ENCODE measurements at places on chromosomes 12 and 14.
A peak's percentile ranks its signal among the peaks of the same experiment; 100 is the strongest.

DNA sequence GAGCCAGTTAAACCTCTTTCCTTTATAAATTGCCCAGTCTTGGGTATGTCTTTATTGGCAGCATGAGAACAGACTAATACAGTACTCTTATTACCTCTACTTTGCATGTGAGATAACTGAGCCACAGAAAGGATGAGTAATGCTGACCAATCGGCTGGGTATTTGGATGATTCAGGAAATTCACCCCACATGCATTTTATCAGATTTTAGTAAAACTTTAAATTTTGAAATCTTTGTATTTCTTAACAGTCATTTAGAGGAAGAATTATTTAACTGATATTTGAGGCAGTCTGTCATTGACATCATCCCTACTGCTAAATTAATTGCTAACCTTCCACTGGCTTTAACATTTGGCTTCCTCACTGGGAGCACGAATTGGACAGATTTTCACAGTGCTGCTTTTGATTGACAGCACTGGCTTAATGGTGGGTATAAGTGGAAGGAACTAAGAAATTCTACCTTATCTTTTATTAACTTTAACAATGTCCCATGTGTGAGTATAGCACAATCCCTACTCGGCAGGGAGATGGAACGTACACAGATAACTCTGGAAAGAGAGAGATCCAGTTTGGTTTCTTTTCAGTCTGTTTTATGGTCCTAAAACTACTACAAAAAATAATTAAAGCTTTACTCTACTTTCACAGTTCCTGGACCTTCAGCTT is 261.0 kb downstream of the DACT1 start:
- peak; percentile 85 for DNase-seq

DNA sequence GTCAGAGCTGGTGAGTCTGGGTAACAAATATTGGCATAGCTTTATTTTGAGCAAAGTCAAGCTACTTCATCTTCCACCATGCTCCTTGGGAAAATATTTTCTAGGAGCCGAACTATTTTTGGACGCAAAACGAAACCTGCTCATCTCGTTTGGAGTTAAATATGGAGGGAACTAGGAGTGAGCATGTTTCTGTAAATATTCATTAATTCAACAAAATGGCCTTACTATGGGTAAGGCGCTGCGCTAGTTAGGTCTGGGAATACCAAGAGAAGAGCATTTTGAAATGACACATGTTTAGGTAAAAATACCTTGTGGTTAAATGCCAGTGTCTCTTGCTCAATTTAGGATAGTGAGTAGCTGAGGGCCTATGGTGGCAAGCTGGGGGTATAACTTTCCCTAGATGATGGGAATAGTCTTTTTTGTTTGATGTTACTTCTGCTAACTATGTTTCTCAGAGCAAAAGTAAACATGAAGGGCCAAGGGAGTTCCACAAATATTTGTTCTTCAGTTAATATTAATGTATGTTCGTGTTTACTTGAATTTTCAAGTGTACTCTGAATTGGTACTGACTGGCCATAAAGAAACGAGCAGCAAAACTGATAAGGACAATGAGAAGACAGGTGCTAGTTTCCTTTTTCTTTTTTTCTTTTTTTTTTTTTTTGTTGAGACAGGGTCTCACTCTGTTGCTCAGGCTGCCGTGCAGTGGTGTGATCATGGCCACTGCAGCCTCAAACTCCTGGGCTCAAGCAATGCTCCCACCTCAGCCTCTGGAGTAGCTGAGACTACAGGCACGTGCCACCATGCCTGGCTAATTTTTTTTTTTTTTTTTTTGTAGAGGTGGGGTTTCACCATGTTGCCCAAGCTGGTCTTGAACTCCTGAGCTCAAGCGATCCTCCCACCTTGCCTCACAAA is 77.7 kb downstream of the MAP1LC3B2 start:
- no peak for DNase-seq

DNA sequence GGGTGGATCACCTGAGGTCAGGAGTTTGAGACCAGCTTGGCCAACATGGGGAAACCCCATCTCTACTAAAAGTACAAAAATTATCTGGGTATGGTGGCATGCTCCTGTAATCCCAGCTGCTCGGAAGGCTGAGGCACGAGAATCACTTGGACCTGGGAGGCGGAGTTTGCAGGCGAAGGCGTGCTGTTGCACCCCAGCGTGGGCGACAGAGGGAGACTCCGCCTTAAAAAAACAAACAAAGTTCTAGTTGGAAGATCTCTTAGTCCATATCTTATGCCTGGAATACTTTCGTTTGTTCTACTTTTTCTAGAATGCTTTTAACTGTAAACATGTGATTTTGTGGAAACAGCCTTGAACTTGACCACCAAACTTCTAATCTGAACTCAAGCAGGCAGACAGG is 38.7 kb downstream of the PPHLN1 start:
- no peak for DNase-seq

GRCh38 chr12:116675339-116676107 is 62.3 kb downstream of the SPRING1 start:
- no peak for DNase-seq

DNA sequence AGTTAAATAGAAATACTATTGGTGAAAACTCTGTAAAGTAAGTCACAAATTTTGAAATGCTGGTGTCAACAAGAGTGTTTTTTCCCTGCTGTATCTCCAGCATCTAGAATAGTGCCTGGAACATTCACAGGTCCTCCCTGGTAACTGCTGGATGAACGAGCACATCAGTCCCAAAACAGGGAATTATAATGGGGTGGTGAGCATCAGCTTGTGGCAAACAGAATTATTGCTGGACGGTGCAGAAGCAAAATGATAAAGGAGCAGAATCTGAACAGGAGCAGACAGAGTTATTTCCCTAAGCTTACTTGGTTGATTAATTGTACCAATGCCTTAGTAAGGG is 129.9 kb downstream of the GRIP1 start:
- DNase-seq, result no peak

DNA sequence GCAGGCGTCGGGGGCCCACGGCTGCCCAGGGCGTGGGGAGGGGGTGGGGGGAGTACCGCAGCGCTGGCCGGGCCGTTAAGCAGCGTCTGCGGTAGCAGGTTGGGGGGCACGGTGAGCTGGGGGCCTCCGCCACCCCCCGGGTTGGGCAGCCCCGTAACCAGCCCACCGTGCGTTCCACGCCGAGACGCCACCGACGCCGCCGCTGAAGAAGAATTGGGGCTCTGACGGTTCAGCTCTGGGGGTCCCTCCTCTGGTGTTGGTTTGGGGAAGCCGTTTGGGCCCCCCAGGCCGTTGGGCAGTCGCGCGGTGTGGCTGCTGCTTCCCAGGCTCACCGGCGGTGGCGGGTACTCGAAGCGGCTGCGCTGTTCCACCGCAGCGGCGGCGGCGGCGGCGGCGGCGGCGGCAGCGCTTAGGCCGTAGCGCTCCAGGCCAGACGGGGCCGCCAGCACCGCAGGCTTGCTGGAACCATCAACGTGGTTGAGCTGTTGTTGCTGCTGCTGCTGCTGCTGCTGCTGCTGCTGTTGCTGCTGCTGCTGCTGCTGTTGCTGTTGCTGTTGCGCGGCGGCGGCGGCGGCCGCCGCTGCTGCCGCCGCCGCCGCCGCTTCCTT is 1.5 kb downstream of the IRF2BPL start:
- DNase-seq, result no peak

DNA sequence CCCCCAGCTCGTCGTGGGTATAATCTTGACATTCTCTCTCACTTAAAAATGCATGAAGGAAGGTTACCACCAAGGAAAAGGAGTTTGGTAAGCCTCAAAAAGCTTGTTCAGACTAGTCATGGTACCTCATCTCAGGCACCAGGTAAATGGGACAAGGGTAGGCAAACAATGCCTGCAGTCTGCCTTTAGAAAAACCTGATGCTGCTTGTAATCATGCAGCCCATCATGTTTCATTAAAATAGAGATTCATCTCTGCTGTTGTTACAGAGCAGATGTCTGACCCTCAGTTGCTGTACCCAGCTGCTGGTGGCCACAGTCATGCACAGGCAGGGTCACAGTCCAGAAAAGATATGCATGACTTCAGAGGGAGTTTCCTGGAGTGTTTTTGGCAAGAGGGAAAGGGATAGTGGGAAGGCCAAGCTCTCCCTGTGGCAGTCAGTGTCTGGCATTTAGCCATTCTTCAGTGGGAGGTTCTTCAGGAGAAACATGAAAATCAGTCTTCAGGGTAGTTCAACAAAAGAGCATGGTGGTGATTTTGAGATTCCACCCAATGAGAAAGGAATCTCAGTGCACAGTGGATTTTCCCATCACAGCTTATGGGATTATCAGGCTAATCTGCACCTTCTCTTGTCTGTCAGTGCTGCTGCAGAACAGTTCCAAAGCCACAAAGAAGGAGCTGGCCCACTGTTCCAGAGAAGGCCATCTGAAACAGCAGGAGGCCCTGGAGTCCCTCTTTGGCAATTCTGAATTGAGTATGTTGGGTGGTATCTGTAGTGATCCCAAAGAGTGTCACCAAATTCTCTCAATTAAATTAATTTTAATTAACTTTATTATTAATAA is 202.7 kb upstream of the FRMD6 start:
- DNase-seq, result peak; percentile 63

DNA sequence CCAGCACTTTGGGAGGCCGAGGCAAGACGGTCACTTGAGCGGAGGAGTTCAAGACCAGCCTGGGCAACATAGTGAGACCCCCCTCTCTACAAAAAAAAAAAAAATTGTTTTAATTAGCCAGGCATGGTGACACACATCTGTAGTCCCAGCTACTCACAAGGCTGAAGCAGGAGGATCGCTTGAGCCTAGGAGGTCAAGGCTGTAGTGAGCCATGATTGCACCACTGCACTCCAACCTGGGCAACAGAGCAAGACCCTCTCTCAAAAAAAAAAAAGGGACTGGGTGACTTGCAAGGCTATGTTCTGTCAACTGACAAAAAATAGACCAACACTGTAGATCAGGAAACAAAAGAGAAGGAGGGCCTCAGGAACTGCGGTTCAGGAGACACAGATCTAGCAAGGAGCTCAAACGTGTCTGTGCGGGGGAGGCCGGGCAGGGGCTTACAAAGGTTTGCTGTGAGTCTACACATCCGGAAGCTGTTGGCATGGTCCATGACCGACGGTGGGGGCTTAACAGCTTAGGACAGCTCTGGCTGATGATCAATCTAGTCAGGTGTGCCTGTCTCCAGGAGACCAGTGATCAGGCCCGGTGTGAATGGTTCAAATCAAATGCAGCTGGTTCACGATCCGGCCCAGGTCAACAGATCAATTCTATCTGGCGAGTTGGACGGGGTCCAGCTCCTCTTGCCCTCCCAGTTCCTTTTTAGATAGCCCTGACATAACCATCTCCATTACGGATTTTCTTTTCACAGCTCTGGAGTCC is 31.7 kb upstream of the INF2 start:
- DNase-seq, result no peak

DNA sequence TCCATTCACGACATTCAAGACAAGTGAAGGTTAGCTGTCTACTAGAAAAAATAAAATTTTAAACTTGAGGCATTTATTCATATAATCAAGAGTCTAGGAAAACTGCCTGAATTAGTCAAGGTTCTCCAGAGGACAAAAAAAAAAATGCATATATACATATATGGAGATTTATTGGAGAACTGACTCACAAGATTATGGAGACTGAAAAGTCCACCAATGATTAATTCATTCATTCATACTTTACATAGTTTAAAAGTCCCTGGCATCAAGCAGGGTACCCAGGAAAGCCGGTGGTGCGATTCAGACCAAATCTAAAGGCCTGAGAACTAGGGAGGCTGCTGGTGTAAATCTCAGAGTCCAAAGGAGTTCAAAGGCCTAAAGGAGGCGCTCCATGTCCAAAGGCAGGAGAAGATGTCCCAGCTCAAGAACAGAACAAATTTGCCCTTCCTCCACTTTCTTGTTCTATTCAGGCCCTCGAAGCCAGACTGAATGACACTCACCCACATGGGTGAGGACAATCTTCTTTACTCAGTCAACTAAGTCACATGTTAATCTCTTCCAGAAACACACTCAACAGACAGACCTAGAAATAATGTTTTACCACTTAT is 64.3 kb downstream of the ANKS1B start:
- DNase-seq, result no peak

GRCh38 chr12:4267704-4268328 is 5.7 kb upstream of the CCND2 start:
- no peak for DNase-seq

DNA sequence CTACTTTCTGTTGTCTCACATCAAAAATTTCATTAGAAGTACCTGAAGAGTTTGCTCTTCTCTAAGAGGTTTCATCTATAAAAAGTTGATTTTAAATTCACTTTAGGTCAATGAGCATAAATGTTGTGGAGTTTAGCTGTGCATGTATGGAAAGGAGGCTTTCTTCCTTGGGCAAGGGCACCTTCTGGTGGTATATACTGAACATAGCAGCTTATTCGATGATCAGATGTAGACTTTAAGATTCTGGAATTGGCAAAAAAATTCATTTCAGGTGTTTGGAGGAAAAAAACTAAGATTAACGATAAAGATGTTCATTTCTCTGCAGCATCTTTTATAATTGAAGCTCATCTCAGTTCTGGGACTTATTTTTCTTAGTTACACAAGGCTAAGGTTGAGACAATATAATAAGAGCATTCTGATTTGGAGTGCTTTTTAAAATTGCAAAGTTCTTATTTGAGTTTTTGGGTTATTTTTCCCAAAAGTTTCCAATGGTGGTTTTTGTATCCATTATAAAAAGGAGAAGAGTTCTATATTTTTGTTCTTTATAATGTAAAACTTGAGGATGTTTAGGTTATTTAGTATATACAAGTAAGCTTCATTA is 46.8 kb downstream of the TMEM117 start:
- DNase-seq, result peak; percentile 28

- DNase-seq, result no peak
Observed at GRCh38 chr12:131918311-131919050, 10.6 kb upstream of the PUS1 start.

GRCh38 chr12:47249719-47250357 is 170.1 kb upstream of the AMIGO2 start:
- DNase-seq, result no peak

- no peak for DNase-seq
Observed at GRCh38 chr12:122141911-122142725, 31.9 kb downstream of the IL31 start.

GRCh38 chr12:29334937-29335336 is 46.0 kb downstream of the ERGIC2 start:
- no peak for DNase-seq
